KG1 (cell line): ENCODE measurements at places on chromosomes 2 and 18.

- no peak for DNase-seq
Measured at GRCh38 chr2:237732070-237732469, 66.5 kb upstream of the RBM44 start.

- peak; percentile 10 for DNase-seq
Measured at GRCh38 chr2:175282300-175282699, 100.8 kb upstream of the ATP5MC3 start.

- no peak for DNase-seq
Measured at GRCh38 chr18:74450626-74451025, 6.5 kb downstream of the DIPK1C start.

GRCh38 chr2:224908818-224909217 is 133.4 kb downstream of the DOCK10 start:
- DNase-seq: no peak

GRCh38 chr2:154911729-154912128 is 213.2 kb downstream of the KCNJ3 start:
- no peak for DNase-seq

DNA sequence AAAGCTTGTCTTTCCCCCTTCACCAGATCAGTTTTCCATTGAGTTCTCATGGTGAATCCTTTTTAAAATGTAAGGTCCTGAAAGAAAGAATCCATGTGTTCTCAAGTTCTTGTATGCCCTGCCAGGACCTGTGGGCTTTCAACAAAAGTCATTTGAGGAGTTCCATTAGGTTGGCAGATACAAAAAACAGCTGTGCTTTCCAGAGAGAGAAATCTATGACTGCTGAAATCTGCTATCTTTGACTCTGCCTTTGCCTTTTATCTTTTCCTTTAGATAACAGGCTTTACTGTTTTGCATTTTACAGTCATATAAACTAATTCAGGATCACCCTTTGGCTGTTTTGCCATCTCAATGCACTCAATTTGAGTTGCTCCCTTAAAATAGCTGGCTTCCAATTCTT is 59.7 kb downstream of the CXCR4 start:
- no peak for DNase-seq

GRCh38 chr18:69647702-69648101 is 247.0 kb downstream of the DOK6 start:
- no peak for DNase-seq

- no peak for DNase-seq
Measured at GRCh38 chr2:111712940-111713515, 171.0 kb downstream of the ANAPC1 start.

DNA sequence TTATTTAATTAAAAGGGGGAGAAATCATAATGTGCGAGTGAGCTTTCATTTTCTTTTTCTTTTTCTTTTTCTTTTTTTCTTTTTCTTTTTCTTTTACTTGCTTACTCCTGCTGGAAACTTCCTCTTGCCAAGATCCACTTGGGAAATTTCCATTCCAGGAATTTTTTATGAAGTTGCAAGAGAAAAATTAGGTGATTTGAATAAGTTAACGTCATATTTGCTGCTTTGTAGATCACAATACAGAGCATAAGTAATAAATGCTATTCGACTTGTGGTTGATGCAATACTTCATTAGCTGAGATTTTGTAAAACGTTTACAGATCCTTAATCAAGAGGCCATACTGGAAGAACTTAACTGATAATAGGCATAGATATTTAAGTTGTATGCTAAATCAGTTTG is 354.7 kb upstream of the SMIM21 start:
- DNase-seq: no peak

- no peak for DNase-seq
Measured at GRCh38 chr2:24058564-24059271, 9.2 kb downstream of the FKBP1B start.

GRCh38 chr18:64258111-64258650 is 109.3 kb upstream of the LINC00305 start:
- DNase-seq: no peak
